ENCODE measurements at places on chromosomes 6 and 20.

DNA sequence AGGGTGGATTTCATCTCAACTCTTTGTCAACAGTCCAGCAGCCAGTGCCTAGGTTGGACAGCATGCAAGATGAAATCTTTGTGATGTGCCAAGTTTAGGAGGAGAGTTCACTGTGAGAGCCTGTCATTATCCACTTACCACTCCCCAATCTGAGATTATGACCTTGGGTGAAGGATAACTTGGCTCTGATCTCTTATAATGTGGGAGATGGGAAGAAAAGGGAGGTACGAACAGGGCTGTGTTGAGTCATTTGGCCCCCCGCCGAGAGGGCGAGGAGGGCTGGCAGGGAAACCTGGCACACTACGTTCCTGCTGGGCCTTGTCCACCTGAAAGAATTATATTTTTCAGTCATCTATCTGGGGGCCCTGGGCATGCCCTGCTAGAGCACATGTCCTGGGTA, 35.8 kb downstream of the LAMA4 start:
- no peak for DNase-seq

- DNase-seq: no peak
These were observed 6.5 kb upstream of the DDO start for GRCh38 chr6:110421749-110422443.

DNA sequence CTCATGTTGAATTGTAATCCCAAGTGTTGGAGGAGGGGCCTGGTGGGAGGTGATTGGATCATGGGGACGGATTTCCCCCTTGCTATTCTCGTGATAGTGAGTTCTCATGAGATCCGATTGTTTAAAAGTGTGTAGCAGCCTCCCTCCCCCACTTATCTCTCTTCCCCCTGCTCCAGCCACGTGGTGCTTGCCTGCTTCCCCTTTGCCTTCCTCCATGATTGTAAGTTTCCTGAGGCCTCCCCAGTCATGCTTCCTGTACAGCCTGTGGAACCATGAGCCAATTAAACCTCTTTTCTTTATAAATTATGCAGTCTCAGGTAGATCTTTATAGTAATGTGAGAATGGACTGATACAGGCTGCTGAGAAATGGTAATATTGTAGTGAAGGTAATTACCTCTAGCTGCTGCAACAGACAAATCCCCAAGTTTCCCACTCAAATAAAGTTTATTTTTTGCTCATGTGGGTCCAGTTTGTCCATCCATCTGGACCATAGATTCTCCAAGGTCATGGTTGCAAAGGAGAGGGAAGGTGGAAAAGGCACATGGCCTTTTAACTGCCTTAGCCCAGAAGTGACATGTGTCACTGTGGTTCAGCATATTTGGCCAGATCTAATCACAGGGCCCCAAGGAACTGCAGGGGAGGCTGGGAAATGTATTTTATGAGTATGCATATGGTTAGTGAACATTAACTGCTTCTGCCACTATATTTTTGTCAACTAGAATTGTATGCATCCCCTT, 89.2 kb downstream of the TRMT11 start:
- no peak for DNase-seq

- no peak for DNase-seq
These were observed 532.1 kb upstream of the CHD6 start for GRCh38 chr20:42150230-42150629.

- DNase-seq: no peak
These were observed 89.2 kb downstream of the RAMACL start for GRCh38 chr6:166497087-166497899.

- no peak for DNase-seq
These were observed 316.2 kb downstream of the COL12A1 start for GRCh38 chr6:74889635-74890034.

GRCh38 chr20:21632031-21632734, 73.3 kb upstream of the PAX1 start:
- no peak for DNase-seq

GRCh38 chr20:32325706-32326503, 32.2 kb upstream of the ASXL1 start:
- no peak for DNase-seq

DNA sequence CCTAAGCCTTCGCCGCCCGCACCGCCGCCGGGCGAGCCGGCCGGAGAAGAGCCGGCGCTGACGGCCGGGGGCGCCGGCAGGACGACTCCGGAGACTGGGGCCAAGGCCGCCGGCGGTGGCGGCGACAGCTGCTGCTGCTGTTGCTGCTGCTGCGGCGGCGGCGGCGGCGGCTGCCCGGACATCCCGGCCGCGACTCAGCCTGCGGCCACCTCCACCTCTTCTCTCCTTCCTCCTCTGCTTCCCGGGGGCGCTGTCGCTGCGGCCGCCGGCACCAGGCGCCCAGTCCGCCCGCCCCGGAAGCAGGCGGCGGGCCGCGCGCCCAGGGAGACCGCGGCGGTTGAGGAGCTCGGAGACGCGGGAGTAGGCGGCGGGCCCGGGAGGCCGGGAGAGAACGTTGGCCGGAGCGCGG, 307 bp downstream of the RANBP9 start:
- no peak for DNase-seq

- no peak for DNase-seq
These were observed 37.3 kb downstream of the TFEB start for GRCh38 chr6:41697861-41698781.

All from amygdala (tissue), 56 donors.